ENCODE measurements at places on chromosomes 2 and 18.

GRCh38 chr18:61965311-61965710, 72.5 kb upstream of the RNF152 start:
- DNase-seq: no peak

- no peak for DNase-seq
Observed at GRCh38 chr18:51447351-51448342, 250.2 kb upstream of the MEX3C start.

- DNase-seq: peak; percentile 66
Observed at GRCh38 chr2:144183727-144184126, 336.2 kb downstream of the ZEB2 start.

DNA sequence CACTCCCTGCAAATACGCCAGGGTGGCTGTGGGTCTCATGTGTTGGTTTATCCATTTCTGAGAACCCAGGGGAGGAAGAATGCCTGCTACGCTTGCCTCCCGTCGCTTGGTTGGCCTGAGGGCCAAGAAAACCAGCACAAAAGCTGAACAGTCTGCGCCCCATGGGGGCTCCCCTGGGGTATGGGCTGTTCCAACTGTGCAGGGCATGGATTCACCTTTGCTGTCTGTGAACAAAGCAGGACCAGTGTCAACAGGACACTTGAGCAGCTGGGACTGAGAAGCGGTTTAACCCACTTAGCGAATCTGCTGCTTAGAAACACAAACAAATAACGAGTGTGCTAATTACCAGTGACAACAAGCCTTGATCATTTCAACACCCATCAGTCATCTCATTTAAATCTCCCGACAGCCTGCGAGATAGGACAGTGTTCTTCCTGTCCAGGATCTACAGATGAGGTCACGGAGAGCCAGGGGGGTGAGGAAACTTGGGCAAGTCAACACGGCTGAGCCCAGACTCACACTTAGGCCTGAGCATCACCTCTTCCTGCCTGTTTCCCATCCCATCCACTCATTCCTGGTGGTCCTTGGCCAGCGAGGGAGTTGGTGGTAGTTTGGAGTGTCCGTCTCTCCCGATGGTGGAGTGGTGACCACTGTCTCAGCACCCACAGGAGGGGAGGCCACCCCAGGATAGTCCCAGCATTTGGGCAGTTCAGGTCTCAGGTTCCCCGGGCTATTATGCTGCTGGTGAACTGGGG, 111.6 kb upstream of the HAAO start:
- no peak for DNase-seq

GRCh38 chr2:218030409-218031195, 27.8 kb upstream of the TNS1 start:
- no peak for DNase-seq

DNA sequence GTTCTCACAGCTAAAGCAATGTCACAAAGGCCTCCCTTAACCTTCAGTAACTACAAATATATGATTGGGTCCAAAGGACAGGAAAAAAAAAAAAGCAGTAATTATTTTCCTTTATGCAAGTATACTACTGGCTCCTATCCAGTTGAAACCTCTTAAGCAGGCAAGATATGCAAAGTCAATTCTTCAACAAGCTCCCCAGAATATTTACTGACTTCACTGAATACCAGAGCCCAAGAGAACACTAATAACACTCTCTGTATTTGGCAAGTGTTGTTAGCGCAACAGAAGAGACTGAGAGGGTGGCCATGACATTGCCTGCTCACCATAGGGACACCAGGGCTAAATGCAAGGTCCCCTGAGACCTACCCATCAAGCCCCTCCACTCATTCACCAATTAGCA, 74.5 kb downstream of the AP1S3 start:
- DNase-seq: no peak

GRCh38 chr2:21727101-21727500, 603.3 kb downstream of the TDRD15 start:
- DNase-seq: no peak

DNA sequence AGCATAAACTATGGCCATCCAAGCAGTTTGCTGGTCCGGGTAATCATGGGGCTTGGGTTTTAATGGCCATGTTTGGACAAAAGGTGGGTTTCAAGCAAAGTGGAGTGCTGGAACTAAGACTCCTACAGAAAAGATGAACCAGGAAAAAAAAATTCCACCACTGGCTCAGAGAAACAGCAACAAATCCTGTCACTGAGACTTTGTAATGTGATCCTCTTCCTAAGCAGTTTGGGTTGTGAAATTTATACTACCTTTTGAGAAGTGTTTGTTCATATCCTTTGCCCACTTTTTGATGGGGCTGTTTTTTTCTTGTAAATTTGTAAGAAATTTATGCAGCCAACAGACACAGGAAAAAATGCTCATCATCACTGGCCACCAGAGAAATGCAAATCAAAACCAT, 40.2 kb downstream of the MRPL33 start:
- DNase-seq: no peak

DNA sequence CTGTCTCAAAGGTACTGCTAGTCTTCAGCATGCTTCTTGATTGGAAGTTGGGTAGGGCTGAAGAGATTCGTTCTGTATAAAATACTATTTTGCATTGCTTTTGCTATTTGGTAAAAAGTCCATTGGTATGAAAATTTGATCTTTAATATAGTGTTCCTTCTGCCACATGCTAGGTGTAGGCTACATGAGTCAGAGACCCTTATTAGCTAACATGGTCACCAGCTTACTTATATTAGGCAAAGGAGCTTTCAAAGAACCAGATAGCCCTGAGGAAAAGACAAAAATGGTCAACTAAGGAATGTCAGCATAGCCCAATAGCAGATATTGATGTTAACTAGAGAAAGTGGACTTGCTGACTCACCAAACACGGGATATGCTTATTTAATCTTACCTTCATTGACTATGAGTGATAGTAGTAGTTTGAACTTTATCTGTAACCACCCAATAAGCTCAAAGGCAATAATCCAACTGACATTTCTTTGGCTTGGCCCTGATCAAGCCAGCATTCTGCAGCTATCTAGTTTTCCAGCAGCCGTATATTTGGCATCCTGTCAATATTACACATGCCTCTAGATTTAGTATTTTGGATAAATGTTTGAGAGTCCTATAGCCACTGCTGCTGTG, 110.0 kb downstream of the TPGS2 start:
- no peak for DNase-seq

GRCh38 chr2:26998323-26998722, 27.9 kb downstream of the MAPRE3 start:
- DNase-seq: no peak

GRCh38 chr2:46448641-46449040, 30.7 kb upstream of the TMEM247 start:
- DNase-seq: no peak

GRCh38 chr2:231673348-231673770, 35.0 kb upstream of the PTMA start:
- no peak for DNase-seq

DNA sequence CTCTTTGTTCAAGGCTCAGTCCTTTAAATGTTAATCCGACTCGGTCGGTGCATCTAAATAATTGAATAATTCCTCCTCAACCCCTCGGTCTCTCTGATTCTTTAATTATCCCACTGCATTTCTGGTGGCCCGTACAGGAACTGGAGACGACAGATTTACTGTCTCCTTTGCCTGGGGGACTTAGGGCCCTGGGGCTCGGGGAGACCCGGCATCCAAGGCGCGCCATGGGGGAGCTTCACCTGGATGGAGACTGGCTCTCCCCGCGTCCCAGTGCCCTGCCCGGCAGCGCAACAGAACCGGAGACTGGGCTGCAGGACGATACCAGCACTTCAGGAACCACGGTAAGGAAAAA, 47.7 kb upstream of the SELENOI start:
- no peak for DNase-seq

DNA sequence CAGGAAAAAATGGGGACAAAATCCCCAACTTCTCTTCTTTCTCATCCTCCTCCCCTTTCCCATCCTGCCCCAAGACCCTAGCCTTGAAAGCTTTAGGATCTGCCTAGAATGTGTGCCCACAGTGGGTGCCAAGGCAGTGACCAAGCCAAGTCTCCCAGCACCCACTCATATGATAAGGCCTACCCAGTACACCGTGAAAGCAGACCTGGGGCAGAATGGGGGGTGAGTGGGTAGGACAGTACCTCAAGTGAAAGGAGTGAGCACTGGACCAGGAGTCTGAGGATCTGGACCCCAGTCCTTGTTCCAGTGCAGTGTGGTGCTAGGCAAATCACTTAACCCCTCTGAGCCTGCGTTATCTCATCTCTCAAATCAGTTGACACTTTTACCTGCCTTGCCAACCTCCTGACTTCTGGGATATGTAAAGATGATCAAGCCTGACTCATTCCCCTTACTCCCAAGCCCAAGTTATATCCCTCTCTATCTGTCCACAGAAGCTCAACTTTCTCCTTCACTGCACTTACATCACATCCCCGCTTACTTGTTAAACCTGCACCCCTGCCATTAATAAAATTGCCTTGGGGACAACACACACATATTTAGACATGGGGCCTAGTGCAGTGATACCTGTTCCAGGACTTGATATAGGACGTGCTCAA, 109.7 kb downstream of the ATL2 start:
- DNase-seq: no peak

- DNase-seq: no peak
Observed at GRCh38 chr2:2663401-2664036, 332.4 kb upstream of the MYT1L start.

GRCh38 chr2:84807063-84807485, 73.8 kb downstream of the TRABD2A start:
- no peak for DNase-seq

DNA sequence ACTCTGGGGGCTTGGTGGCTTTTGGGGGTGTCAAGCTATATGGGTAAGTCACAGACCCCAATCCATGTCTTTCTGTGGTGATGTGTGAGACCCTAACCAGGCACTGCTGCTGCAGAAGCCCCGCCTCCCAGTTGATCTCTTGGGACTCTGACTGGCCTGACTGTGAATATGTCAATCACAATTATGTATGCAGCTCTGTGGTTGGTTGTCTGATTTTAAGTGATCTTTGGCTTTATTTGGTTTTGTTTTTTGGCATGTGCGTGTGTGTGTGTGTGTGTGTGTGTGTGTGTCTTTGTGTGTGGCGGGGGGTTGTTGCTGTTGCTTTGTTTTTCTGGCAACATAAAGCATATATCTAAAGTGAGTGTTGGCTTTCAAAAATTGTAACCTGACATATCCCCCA, 78.5 kb upstream of the GLS start:
- no peak for DNase-seq

DNA sequence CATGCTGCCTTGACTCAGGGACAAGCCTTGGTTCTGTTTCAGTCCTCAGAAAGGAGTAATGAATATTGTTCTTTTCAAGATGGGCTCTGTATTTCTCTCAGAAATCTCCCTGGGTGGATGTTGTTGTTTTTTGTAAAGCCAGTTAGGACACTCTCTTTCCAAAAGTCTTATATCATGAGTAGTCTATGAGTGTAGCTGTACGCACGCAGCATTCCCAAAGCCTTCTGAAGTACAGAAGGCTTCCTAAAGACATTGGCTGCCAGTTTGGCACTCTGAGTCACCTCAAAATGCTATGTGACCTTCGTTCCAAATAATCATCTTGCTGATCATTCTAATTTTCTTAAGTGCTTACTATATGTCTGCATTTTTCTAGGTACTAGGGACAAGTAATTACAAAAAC, 16.7 kb upstream of the GTF2A1L start:
- DNase-seq: no peak

DNA sequence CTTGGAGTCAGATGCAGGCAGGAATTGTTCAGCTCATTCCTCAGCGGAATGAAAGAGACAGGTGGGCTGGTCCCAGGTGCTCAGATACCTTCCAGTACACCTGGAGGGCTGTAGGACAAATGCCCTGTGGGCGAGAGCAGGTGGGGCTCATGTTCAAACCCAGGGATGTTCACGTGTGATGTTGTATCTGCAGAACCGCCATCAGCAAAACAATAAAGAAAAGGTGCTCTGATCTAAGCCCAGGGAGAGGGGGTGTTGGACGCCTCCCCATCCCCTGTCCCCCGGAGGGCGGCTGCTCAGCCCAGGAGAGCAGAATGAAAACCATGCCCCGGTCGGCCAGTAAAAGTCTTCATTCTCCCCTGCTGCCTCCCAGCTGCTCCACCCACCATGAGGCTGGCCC, 197.4 kb downstream of the HAUS1 start:
- DNase-seq: no peak

DNA sequence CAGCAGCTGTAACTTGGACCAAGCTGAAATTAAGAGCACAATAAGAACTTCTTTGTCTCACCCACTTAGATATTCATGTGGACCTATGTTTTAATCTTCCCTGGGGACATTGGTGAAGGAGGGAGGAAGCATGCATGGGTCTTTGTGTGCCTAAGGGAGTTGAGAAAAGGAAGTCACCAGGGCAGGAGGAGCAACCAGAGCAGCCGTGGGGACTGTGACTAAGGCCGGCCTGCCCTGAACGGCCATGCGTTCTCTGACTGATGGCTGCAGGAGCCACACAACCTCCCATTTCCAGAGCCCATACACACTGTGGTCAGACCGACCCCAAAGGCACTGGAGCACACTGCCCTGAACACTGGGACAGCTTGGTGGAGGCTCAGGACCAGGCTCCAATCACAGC, 43.7 kb upstream of the SLC35G4 start:
- DNase-seq: no peak

- DNase-seq: no peak
Observed at GRCh38 chr18:50928551-50928950, 39.3 kb upstream of the ELAC1 start.

DNA sequence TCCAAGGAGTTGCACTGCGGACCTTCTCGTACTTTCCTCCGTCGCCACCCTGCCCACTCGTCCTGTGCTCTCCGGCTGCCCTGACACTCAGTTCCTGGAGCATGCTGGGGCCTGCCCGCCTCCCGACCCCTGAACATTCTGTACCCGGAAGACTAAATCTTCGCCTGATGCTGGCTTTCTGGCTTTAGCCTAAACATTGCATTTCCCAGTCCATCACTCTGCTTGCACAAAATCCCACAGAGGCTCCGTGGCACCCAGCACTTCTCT, 550 bp upstream of the SFXN5 start:
- peak; percentile 26 for DNase-seq

- peak; percentile 53 for DNase-seq
Observed at GRCh38 chr2:227871375-227871791, at the start of gene DAW1. TSS of gene DAW1 (plus strand) at chr2:227871631. CDS start at chr2:227871690, 59 bp downstream.

DNA sequence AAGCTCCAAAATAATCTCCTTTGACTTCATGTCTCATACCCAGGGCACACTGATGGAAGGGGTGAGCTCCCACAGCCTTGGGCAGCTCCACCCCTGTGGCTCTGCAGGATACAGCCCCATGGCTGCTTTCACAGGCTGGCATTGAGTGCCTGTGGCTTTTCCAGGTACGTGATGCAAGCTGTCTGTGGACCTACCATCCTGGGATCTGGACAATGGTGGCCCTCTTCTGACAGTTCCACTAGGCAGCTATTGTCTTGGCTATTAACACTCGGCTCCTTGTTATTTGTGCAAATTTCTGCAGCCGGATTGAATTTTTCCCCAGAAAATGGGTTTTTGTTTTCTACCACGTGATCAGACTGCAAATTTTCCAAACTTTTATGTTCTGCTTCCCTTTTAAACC, 634.2 kb downstream of the TSN start:
- DNase-seq: no peak

GRCh38 chr18:10476338-10476791, 21.9 kb downstream of the APCDD1 start:
- no peak for DNase-seq

- no peak for DNase-seq
Observed at GRCh38 chr2:199798831-199799580, 52.0 kb downstream of the FTCDNL1 start.

Data from CD4-positive, alpha-beta T cell treated with Interleukin-6 for 4 hours (primary cell).